ENCODE measurements at places on chromosomes 1 and 21. TPM values are rescaled to one million over a fixed set of nuclear protein-coding genes. Genes with fewer than 3 reads are reported as not detected.
A peak's percentile ranks its signal among the peaks of the same experiment; 100 is the strongest.

Gene S100A8
- 6.6 TPM for total RNA-seq

Gene PIGR
- under 0.01 TPM for total RNA-seq

Gene ATP1A4
- total RNA-seq: 0.44 TPM

Gene LAMC2
- 0.71 TPM for total RNA-seq

Gene ANGPTL1
- 98.2 TPM for total RNA-seq

Gene COL6A1
- total RNA-seq: 292 TPM

DNA sequence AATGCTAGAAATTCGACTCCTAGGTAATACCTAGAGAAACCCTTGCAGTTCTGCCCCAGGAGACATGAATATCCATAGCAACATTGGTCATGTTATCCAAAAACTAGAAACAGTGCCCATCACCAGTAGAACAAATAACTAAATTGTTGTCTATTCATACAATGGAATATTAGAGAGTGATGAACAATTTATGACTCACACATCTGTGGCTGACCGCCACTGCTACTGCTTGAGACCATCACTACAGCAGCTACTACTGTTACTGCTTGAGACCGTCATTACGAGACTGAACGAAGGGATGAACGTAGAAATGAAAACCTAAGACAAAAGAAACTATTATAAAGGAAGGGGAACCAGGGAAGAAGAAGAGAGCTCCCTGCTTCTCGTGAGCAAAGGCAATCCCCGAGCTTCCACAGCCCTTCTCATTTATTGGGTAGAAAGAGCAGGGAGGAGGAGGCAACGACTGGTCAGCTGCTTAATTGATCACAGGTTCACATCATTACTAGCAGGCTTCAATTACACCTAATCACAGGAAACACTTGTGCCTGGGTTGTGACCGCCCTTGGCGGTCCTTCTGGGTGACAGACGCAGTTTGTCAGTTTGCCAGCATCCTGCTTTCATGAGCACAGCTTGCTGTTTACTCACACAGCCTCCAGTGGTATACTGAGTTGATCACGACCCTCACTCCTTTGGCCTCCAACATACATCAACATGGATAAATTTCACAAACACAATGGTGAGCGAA is 14.1 kb upstream of the PADI4 start:
- no peak for DNase-seq

DNA sequence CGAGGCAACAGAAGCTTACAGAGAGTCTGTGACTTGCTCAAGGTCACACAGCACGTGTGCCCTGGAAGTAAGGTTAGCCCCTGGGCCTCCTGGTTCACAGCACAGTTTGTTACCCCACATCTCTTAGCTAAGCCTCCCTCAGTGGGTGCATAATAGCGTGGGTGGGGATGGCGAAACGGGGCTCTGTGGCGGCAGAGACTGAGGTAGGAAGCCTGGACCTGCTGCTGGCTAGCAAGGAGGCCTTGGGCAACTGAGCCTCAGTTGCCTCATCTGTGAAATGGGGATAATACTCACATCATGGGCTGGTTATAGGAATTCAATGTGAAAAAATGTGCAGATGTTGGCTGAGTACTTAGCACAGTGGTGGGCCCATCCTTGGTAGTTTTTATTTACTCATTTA is 596 bp downstream of the PADI4 start:
- no peak for DNase-seq

DNA sequence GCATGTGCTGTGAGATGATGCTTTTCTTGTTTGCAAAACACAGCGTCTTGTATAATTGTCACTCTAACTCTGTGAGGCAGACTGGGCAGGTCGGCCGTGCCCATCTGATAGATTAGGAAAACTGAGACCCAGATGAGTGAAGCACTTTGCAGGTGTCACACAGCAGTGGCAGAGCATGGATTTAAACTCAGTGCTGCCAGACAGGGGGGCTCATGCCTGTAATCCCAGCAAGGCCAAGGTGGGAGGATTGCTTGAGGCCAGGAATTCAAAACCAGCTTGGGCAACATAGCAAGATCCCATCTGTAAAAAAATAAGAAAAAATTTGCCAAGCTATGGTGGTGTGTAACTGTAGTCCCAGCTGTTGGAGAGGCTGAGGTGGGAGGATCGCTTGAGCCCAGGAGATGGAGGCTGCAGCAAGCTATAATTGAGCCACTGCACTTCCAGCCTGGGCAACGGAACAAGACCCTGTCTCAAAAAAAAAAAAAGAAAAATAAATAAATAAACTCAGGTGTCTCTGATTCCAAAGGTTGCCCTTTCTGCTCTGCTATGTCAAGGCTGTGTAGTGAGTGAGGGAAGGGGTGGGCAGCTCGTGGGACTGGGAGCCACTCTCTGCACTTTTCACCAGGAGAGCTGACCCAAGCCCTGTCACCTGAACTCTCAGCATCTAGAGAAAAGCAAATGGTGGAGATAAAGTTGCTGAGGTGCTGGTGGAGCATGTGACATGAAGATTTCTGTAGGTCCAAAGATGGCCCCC is 32.9 kb upstream of the NPPB start:
- no peak for DNase-seq

GRCh38 chr1:67760030-67760821 is 73.0 kb downstream of the GNG12 start:
- peak; percentile 75 for DNase-seq

GRCh38 chr1:212062832-212063438 is 27.4 kb downstream of the DTL start:
- peak; percentile 57 for DNase-seq

DNA sequence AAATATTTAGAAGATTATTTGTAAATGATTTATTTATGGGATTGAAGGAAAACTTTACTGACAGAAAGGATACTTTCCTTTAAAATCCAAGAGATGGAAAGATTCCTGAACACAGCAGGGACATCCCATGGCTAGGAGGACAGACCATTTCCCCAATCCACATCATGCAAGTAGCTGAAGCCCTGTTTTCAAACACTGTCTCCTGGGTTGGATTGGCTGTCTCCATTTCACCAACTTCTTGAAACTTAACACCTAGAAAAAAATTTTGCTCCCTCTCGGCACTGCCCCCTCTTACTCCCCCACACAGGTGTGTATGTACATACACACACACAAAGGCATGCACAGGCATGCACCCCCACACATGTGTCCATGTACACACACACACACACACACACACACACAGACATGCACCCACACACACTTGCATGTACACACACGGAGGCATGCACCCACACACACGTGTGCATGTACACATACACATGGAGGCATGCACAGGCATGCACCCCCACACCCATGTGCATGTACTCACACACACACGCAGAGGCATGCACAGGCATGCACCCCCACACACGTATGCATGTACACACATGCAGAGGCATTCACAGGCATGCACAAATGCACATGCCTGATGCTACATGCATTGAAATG is 320.0 kb downstream of the CHRM3 start:
- no peak for DNase-seq

- DNase-seq: no peak
Observed at GRCh38 chr1:14452551-14452950, 145.9 kb upstream of the KAZN start.

- DNase-seq: no peak
Observed at GRCh38 chr21:42616446-42616845, 37.0 kb upstream of the PDE9A start.

DNA sequence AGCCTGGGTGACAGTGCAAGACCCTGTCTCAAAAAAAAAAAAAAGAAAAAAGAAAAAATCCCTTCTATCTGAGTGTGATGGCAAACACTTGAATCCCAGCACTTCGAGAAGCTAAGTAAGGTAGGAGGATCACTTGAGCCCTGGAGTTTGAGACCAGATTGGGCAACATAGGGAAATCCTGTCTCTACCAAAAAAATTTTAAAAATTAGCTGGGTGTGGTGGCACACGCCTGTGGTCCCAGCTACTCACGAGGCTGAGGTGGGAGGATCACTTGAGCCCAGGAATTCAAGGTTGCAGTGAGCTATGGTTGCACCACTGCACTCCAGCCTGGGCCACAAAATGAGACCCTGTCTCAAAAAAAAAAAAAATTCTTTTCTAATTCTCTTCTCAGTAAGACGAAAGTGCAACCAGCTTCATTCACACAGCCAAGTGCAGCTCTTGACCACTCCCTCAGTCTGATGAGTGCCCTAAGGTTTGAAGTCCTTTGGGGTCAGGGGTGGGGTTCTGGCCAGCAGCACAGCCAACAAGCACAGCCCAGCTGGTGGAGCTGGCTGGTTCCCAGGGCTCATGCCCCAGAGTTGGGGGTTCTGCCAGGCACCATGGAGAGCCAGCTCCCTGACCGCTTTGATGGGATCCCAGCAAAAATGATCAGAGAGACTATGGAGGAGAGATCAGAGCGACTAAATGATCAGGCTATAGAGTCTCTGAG is 8.0 kb downstream of the SLC2A5 start:
- DNase-seq: peak; percentile 28

DNA sequence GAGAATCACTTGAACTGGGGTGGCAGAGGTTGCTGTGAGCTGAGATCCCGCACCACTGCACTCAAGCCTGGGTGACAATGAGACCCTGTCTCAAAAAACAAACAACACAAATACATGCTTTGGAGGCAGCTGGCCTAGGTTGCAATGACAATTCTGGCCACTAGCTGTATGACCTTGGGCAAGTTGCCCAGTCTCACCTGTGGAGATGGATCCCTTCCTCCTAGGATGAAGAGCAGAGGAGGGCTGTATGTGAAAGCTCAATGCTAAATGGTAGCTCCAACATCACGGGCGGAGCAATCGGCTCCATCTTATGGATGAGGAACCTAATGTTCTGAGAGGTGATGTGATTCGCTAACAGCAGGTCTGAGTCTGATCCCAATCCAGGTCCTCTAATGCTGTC is 20.6 kb downstream of the ADORA1 start:
- no peak for DNase-seq

GRCh38 chr1:218341325-218341724 is 3.8 kb upstream of the TGFB2 start:
- DNase-seq: no peak

GRCh38 chr1:201268604-201269151 is 14.6 kb upstream of the PKP1 start:
- DNase-seq: peak; percentile 90

DNA sequence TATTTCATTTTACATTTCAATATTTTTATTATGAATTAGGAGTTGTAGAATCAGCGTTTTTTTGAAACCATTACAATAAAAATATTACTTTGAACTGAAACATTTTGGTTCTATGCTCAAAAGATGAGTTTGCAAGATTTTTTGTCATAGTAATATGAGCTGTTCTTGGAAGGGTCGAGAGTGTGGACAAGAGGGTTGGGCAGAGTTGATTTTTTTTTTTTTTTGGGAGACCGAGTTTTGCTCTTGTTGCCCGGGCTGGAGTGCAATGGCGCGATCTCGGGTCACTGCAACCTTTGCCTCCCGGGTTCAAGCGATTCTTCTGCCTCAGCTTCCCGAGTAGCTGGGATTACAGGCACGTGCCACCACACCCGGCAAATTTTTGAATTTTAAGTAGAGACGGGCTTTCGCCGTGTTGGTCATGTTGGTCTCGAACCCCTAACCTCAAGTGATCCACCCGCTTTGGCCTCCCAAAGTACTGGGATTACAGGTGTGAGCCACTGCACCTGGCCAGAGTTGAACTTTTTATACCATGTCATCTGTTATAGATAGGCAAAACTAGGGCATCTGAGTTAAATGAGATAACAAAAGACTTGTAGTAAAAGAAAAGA is 3.3 kb downstream of the CACYBP start:
- peak; percentile 67 for DNase-seq

DNA sequence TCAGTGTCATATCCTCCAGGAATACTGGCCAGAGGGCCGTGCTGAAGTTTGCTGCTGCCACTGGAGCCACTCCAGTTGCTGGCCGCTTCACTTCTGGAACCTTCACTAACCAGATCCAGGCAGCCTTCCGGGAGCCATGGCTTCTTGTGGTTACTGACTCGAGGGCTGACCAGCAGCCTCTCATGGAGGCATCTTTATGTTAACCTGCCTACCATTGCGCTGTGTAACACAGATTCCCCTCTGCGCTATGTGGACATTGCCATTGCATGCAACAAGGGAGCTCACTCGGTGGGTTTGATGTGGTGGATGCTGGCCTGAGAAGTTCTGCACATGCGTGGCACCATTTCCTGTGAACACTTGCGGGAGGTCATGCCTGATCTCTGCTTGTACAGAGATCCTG is 24.8 kb downstream of the MTR start:
- DNase-seq: no peak

GRCh38 chr1:66416295-66416694 is 117.7 kb upstream of the SGIP1 start:
- no peak for DNase-seq

DNA sequence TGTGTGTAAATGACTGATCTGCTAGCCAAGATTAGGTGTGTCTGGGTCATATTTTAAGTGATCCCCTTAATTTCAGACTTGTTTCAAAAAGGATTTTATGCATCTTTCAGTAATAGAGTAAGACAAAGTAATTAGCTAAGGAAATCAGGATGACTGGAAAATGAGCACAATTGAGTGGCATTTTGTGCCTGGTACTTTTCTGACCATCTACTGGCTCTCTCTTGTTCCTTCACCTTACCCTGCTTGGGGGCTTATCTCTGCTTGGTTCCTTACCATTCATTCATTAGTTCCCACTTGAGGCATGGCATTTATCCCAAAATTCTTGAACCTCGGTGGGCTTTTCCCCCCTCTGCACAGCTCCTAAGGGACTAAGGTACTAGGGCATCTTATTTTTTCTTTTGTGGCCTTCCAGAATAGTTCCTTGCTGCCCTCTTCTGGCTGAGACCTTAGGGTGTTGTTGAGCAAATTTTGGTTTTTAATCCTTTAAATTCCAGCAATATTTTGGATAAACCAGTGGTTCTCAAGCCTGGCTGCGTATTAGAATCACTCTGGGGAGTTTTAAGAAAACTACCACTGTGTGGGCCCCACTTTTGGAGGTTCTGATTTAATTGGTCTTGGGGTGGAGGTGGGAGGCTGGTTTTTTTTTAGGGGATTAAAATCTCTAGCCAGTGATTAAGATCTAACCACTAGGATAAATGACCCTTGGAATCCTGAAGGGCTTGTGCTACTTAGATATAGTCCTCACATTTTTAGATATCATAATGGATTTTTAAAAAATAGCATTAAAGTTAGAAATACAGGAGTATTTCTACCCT is 50.8 kb downstream of the HS2ST1 start:
- peak; percentile 34 for DNase-seq

DNA sequence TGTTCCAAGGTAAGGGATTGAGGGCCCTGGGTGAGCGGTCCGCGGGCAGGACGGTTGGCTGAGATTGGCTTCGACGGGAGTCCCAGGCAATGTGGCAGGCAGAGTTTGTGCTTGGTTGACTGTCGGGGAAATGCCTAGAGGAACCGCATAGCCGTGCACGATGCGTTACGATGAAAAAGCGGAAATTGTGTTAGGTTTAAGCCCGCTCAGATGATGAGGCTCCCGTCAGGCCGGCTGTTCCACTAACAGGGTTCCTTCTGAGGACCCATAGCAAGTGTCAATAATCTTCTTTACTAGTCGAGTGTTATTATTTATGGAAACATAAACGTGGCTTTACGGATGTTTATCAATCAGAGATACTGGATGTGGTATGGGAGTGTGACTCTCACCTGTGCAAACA is 117.8 kb upstream of the COL6A1 start:
- DNase-seq: no peak

GRCh38 chr1:63487336-63488065 is 35.5 kb downstream of the ITGB3BP start:
- peak; percentile 35 for DNase-seq

All from muscle of leg (tissue), 16 donors.